Aorta (tissue), 5 donors: ENCODE measurements at places on chromosomes 1 and 21. TPM values are rescaled to one million over a fixed set of nuclear protein-coding genes. Genes with fewer than 3 reads are reported as not detected.

GRCh38 chr1:151935154-151935553 lies 25.8 kb upstream of the THEM4 start:
- no peaks in the 10 kb centered on the region for H3K4me1 ChIP-seq
- no peak overlapping the region for H3K4me3 ChIP-seq
- no peaks in the 10 kb centered on the region for H3K27me3 ChIP-seq
- DNase-seq, result no peak
- no peak overlapping the region for H3K27ac ChIP-seq
- H3K36me3 ChIP-seq, result no peaks in the 10 kb centered on the region

DNA sequence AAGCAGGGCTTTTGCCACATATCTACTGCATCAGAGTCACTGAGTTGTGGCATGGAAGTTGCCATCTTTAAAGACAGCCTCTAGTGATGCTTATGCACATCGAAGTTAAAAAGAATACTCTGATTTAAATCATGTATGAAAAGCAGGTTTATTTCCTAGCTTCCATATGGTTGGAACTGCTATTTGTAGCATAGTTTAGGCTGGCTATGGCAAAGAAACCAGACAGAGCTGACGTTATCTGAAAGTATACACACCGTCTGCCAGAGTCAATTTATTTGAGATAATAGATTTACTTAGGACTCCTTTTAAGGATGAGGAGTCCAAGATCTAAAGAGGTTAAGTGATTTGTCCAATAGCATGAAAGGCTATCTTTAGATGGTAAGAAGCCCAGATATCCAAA lies 536.9 kb upstream of the ADGRL4 start:
- no peak overlapping the region for H3K27ac ChIP-seq
- H3K4me1 ChIP-seq, result peaks cover 2% of the 10 kb centered on the region

DNA sequence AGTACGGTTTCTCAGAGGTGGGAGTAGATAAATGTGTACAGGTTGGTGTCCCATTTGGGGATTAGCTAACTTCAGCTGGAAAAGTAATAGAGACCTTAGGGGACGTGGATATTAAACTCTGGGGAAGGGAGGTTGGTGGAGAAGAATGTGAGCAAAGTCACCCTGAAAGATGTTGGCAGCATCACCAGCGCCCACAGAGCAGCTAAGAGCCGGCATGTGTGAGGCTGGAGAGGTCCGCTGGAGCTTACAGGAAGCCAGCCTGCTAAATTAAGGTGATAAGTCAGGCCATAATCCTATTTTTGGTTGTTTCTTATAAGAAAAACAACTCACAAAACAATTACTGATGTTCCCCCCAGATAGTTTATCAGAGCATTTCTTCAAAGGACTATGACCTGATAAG lies 12.2 kb downstream of the PTGFRN start:
- H3K27ac ChIP-seq, result no peak overlapping the region
- H3K36me3 ChIP-seq, result no peaks in the 10 kb centered on the region

DNA sequence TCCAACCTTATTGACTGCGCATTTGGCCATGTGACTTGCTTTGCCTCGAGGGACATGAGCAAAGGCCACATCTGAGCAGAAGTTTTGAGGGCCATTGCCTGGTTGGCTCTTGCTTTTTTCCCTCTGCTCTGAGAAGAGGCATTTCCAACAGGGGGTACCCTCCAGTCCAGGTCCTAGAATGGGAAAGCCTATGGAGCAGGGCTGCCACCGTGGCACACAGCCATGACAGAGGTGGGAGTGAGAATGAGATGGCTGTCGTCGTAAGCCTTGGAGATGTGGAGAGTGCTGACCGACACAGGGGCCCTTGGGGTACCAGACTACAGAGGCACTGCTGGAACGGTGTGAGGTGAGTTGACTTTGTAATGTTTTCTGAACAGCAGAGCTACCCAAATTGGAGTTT lies 103.0 kb downstream of the KCNJ15 start:
- no peak overlapping the region for H3K4me3 ChIP-seq
- no peaks in the 10 kb centered on the region for H3K27me3 ChIP-seq
- no peaks in the 10 kb centered on the region for H3K36me3 ChIP-seq
- no peak for DNase-seq
- H3K4me1 ChIP-seq, result no peaks in the 10 kb centered on the region

DNA sequence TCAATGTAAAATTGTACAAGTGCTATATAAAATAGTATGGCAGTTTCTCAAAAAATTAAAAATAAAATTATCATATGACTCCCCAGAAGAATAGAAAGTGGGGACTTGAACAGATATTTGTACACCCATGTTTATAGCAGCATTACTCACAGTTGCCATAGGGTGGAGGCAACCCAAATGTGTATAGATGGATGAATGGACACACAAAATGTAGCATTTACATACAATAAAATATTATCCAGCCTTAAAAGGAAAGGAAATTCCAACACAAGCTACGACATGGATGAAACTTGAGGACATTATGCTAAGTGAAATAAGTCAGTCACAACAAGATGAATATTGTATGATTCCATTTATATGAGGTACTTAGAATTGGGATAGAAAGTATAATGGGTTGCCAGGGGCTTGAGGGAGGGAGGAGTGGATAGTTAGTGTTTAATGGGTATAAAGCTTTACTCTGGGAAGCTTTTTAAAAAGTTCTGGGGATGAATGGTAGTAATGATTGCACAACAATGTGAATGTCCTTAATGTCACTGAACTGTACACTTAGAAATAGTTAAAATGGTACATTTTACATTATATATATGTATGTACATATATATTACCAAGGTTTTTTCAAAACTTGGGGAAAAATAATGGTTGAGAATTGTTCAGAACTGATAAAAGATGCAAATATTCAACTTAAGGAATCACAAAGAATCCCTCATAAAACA lies 53.0 kb upstream of the ADORA3 start:
- no peak overlapping the region for H3K27ac ChIP-seq
- no peaks in the 10 kb centered on the region for H3K4me1 ChIP-seq
- H3K27me3 ChIP-seq, result no peaks in the 10 kb centered on the region
- H3K4me3 ChIP-seq, result no peak overlapping the region
- no peaks in the 10 kb centered on the region for H3K36me3 ChIP-seq

- no peaks in the 10 kb centered on the region for H3K4me1 ChIP-seq
- no peak overlapping the region for H3K27ac ChIP-seq
- no peaks in the 10 kb centered on the region for H3K36me3 ChIP-seq
Observed at GRCh38 chr1:98791498-98791897, 130.0 kb downstream of the SNX7 start.

GRCh38 chr1:183719289-183719688 lies 66.2 kb upstream of the APOBEC4 start:
- no peaks in the 10 kb centered on the region for H3K36me3 ChIP-seq
- no peaks in the 10 kb centered on the region for H3K27me3 ChIP-seq
- no peak overlapping the region for H3K27ac ChIP-seq
- DNase-seq, result no peak
- no peak overlapping the region for H3K4me3 ChIP-seq
- H3K4me1 ChIP-seq, result no peaks in the 10 kb centered on the region

- H3K36me3 ChIP-seq, result no peaks in the 10 kb centered on the region
- no peaks in the 10 kb centered on the region for H3K27me3 ChIP-seq
- peak; percentile 93 for DNase-seq
- peak within 1 kb of the TSS; percentile 93 for H3K4me3 ChIP-seq
Observed at GRCh38 chr1:25543425-25544242, at the start of gene LDLRAP1. Gene LDLRAP1, plus strand, starts transcription at chr1:25543606. Its CDS starts 93 bp downstream, at chr1:25543699.

GRCh38 chr1:150146849-150147542 lies 2.7 kb upstream of the PLEKHO1 start:
- no peak overlapping the region for H3K4me3 ChIP-seq
- DNase-seq, result no peak
- H3K4me1 ChIP-seq, result peaks cover 2% of the 10 kb centered on the region
- H3K36me3 ChIP-seq, result no peaks in the 10 kb centered on the region
- no peaks in the 10 kb centered on the region for H3K27me3 ChIP-seq
- no peak overlapping the region for H3K27ac ChIP-seq

DNA sequence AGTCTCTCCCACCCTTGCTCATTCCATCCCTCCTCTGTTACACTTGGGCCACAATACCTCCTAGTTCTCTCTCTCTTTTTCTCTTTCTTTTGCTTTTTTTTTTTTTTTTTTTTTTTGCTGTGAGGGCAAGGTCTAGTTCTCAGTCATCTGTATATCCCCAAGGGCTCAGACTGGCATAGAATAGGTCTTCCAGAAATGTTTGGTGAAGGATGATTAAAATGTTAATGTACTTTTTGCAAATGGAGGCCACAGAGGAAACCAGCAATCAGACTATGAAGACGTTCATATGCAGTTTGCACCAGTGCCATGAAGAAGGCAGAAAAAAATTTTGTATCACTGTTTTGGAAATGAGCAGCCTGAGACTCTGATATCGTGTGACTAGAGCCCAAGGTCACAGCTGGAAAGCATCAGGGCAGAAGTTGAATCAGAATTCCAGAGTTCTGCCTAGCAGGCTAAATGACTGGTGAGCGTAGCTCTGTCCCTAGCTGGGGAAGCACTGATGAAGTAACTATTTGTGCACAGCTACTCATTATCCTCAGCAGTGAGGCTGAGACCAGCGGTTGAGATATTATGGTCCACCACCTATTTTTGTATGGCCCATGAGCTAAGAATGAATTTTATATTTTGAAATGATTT lies 186.5 kb downstream of the TGFBR3 start:
- H3K4me1 ChIP-seq, result peaks cover 7% of the 10 kb centered on the region
- H3K27ac ChIP-seq, result no peak overlapping the region
- peaks cover 2% of the 10 kb centered on the region for H3K36me3 ChIP-seq
- DNase-seq, result no peak
- H3K27me3 ChIP-seq, result no peaks in the 10 kb centered on the region

DNA sequence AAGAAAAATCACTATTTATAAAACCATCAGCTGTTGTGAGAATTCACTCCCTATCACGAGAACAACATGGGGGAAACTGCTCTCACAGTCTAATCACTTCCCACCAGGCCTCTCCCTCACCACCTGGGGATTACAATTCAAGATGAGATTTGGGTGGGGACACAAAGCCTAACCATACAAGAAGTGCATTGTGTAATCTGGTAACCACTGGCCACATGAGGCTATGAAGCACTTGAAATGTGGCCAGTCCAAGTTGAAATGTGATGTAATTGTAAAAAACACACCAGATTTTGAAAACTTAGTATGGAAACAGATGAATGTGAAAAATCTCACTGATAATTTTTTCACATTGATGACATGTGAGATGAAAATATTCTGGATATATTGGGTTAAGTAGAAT lies 293.8 kb downstream of the TTLL7 start:
- H3K4me3 ChIP-seq, result no peak overlapping the region
- H3K27me3 ChIP-seq, result no peaks in the 10 kb centered on the region
- H3K4me1 ChIP-seq, result no peaks in the 10 kb centered on the region
- H3K27ac ChIP-seq, result no peak overlapping the region
- DNase-seq, result no peak

DNA sequence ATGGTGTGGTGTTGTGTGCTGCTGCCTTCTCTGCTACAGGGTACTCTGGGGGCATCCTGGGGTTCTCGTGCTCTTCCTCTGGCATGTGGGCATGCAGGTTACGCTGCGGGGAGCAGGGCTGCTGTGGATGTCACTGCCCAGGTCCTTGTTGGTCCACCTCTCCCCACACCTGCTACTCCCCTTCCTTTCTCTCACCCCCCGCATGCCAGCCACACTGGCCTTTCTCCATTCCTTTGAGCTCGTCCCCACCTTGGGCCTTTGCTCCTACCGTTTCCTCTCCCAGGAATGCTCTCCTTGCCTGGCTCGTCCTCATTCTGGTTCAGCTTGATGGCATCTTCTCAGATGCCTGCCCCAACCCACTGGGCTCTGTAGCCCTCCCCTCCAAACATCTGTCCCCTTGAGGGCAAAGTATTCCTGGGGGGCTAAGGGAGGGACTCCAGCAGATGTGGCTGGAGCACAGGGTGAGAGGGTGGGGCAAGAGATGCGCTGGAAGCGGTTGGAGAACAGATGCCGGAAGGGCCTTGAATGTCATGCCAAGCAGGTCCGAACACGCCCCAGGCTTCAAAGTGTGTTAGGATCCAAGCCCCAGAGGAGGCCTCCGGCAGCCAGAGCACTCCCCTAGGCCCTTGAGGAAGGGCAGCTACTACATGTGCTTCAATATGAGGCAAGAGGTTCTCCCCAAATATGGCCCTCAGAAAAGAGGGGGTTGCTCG lies 23.4 kb downstream of the DMRTB1 start:
- H3K36me3 ChIP-seq, result no peaks in the 10 kb centered on the region
- H3K27ac ChIP-seq, result no peak overlapping the region

- H3K27ac ChIP-seq, result no peak overlapping the region
- no peaks in the 10 kb centered on the region for H3K27me3 ChIP-seq
- no peak overlapping the region for H3K4me3 ChIP-seq
- H3K36me3 ChIP-seq, result no peaks in the 10 kb centered on the region
- no peaks in the 10 kb centered on the region for H3K4me1 ChIP-seq
Observed at GRCh38 chr1:168734946-168735345, 5.9 kb upstream of the DPT start.

GRCh38 chr1:15538771-15539170 lies 12.1 kb downstream of the DNAJC16 start:
- H3K4me1 ChIP-seq, result no peaks in the 10 kb centered on the region
- DNase-seq, result no peak
- no peaks in the 10 kb centered on the region for H3K36me3 ChIP-seq
- no peak overlapping the region for H3K27ac ChIP-seq

DNA sequence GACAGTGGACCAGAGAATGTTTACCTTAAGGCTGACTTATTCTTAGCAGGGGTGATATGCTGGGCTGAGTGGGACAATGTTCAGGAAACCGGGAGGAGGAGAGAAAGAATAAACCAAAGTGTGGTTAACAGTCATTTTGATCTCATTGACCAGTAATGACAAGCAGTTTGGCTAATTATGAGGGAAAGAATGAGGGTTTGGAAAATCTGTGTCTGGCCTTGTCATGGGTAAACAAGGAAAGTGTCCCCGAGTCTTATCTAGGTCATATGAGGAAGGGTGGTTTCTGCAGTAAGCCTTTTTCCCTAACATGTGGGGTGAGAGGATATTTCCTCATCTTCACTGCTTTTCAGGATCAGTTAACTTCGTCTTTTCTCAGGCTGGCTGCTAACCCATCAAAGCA lies 155.0 kb downstream of the TPR start:
- H3K36me3 ChIP-seq, result no peaks in the 10 kb centered on the region
- H3K4me1 ChIP-seq, result no peaks in the 10 kb centered on the region
- DNase-seq, result no peak
- H3K27ac ChIP-seq, result no peak overlapping the region
- H3K4me3 ChIP-seq, result no peak overlapping the region

GRCh38 chr1:159973350-159973940 lies 19.4 kb upstream of the SLAMF9 start:
- H3K27me3 ChIP-seq, result peaks cover under 1% of the 10 kb centered on the region
- H3K36me3 ChIP-seq, result no peaks in the 10 kb centered on the region
- no peak for DNase-seq
- H3K4me1 ChIP-seq, result no peaks in the 10 kb centered on the region

- H3K4me3 ChIP-seq, result no peak overlapping the region
- H3K27ac ChIP-seq, result peak overlapping the region; percentile 86
- H3K36me3 ChIP-seq, result peaks cover 2% of the 10 kb centered on the region
Observed at GRCh38 chr1:109500941-109501381, 7.1 kb downstream of the CYB561D1 start.

ASAP3 gene
- polyA plus RNA-seq, result 7.0 TPM

C4BPA gene
- polyA plus RNA-seq, result not detected

TMEM39B gene
- 16.6 TPM for polyA plus RNA-seq

ENTREP3 gene
- polyA plus RNA-seq, result 25.4 TPM

PROK1 gene
- polyA plus RNA-seq, result 0.25 TPM

CYP4X1 gene
- polyA plus RNA-seq, result 12.6 TPM

PRAMEF5 gene
- not detected for polyA plus RNA-seq

WDR77 gene
- 14.5 TPM for polyA plus RNA-seq

SHE gene
- 2.9 TPM for polyA plus RNA-seq

FCGR2B gene
- polyA plus RNA-seq, result 3.2 TPM
